ENCODE measurements at places on chromosomes 3 and 15.

- DNase-seq: no peak
These were observed 68.7 kb downstream of the CHRD start for GRCh38 chr3:184448321-184449160.

DNA sequence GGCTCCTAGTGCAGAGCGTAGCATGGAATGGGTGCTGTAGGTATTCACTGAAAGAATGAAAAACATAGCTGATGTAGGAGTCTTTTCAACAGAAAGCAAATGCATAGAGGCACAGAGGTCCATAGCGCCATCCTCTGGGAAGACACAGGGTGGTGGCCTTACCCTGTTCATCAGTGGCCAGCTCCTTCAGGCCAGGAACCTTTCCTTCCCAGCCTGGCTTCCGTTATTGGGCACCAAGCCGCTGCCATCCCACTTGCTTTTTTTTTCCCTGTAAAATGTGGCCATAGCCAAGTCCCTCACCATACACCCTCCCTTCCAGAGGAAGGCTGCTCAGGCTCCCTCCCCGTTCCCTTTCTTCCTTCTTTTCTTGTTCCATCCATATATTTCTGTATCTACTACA, 118.1 kb downstream of the ZNF621 start:
- no peak for DNase-seq

GRCh38 chr3:49593041-49593440, 38.8 kb downstream of the BSN start:
- DNase-seq: no peak

- no peak for DNase-seq
These were observed 63.7 kb downstream of the LRCH3 start for GRCh38 chr3:197854596-197855343.

DNA sequence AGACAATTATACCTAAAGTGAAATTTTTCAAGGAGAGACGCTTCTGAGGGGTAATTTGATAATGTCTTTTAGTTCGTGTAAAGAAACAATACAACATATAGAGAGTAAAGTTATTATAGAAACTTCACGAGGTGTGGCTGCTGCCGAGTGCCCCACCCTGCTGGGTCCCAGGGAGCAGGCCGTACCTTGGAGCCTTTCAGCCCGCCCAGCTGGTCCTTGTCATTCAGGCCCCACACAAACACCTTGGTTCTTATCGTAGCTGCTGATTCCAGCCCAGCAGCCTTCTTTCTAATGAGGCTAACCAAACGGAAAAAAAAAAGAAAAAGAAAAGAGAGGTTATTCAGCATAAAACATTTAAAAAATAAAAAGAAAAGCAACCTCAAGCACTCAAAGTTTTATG, 83.1 kb upstream of the OCA2 start:
- no peak for DNase-seq

DNA sequence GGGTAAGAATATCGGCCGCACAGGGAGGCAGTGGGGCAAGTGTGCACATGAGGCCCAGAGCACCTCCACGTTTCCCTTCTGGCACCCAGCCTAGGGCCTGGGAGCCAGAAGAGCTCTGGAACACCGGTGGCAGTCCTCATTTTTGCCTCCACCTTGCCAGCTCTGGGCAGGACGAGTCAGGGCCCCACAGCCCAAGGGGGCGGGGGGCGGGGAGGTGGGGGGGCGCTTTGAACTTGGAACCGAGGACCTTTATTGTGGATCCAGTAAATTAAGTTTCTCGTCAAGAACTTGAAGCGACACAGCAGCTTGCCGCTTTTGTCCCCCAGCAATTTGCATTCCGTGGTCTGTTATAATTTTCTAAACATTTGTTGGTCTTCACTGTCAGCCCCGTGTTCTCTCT, 66.8 kb downstream of the SLC6A11 start:
- DNase-seq: no peak

DNA sequence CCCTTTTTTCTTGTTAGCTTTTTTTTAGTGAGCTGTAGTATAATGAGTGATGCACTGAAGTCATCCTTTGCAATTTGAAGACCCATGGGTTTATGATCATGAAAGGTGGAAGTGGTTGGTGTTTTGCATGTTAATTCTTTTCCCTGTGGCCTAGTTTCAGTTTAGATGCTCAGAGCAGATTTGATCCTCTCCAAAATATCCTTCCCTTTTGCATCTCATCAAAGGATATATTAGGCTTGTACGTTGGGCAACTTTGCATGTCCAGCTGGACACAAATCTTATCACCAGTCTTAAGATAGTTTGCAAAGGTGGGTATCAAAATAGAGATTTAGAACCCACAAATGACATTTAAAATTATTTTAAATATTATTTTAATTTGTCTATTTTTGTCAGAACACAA, 72.7 kb downstream of the MYRIP start:
- DNase-seq: no peak

GRCh38 chr3:177561365-177561764, 364.1 kb upstream of the TBL1XR1 start:
- DNase-seq: no peak

DNA sequence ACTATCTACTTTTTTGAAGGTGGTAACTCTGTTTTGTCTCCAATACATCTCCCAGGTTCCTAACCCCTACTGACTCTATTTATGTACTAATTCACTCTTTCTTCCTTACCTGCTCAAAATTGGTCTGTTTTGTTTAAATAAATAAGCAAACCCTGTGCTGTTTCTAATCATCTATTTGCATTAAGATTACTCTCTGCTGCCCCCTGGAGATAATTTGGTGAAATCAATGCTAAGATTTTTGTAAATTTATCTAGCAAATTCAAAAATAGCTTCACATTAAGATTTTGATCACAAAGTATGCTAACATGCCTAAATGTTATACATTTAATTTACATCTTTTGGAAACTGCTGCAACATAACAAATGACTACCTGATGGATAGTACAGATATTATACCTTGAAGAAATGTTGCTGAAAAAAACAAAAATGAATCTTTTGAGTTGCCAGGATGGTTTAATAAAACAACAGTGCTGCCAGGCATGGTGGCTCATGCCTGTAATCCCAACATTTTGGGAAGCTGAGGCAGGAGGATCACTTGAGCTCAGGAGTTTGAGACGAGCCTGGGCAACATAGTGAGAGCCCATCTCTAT, 4.4 kb upstream of the CD200R1 start:
- no peak for DNase-seq

DNA sequence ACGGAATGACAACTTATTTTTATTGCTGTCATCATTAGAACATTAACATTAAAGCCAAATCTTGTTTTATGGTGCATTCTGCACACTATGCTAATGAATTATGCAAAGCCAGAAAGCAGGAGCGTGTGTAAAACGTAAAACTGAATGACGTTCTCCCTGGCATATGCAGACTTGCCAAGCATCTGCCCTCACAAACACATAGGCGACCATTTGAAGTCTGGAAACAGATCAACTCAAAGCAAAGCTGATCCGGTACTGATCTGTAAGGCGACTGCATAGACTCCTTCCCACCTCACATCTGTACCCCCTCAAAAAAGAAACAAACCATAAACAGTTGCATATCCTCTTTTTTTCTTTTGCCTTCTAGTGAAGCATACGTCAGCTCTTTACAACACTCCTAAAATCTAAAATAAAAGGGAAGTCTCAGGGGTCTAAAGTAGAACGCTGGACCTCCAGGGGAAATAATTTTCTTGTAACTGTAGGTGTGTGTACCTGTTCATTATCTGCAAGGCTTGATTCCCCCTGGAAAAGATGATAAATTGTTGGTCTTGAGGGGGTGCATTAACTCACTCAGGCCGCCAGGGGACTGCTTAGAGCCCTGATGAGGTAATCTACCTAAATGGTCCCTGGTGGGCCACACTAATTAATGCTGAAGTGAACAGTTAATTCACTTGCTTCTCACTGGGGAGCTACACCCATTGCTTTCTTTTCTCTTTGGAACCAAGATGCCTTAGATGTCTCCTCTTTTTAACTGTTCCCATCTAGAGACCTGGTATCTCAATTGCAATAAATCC, 231.4 kb downstream of the CDIN1 start:
- no peak for DNase-seq

DNA sequence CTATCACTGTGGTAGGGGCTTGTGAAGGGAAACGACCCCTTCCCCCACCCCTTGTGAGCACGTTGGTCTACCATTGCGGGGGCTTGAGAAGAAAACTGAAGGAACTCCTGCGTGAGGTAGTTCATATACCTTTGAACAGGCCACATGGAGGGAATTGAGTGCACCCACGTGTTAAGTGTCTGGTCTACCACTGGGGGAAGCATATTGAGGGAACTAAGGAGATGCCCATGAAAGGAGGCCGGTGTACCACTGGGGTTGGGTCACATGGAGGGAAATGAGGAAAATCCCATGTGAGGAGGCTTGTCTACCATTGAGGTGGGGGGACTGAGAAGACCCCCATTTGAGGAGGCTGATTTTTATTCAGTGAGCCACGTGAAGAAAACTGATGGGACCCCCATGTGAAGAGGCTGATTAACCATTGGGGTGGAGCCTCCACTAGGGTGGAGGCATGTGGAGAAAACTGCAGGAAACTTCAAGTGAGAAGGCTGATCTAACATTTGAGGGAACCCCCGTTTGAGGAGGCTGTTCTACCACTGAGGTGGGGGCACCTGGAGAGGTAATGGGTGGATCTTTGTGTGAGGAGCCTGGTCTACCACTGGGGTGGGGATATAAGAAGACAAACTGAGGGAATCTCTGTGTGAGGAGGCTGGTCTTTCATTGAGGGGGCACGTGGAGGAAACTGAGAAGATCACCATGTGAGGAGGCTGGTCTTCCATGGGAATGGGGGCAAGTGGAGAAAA, 163.2 kb downstream of the FBLN2 start:
- no peak for DNase-seq

DNA sequence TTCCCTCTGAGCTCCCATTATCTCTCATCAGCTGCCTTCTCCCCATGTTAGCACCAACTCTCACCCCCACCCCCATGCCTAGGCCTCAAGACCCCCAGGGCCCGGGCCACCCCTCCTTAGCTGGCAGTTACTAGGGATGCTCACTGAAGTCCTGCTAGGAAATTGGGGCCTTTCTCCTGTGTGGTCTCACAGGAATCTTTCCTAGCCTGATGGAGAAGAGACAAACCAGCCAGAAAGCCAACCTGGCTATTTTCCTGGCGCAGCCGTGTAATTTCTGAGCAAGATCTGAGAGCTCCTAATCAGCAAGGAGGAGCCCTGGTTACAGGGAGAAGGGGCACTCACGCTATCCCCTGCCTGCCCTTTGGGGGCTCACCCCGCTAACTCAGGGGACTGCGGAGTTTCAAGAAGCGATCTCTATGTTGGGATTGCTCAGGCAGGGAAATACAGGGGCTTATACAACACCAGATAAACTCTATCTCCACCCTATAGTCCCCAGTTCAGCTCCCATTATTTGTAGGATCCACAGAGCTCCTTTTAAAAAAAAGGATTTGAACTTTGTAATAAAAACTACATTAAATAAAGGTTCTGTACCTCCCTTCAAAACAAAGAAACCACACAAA, 25.2 kb downstream of the NR2F2 start:
- DNase-seq: no peak

GRCh38 chr3:160638184-160638583, 38.8 kb upstream of the ARL14 start:
- DNase-seq: no peak

DNA sequence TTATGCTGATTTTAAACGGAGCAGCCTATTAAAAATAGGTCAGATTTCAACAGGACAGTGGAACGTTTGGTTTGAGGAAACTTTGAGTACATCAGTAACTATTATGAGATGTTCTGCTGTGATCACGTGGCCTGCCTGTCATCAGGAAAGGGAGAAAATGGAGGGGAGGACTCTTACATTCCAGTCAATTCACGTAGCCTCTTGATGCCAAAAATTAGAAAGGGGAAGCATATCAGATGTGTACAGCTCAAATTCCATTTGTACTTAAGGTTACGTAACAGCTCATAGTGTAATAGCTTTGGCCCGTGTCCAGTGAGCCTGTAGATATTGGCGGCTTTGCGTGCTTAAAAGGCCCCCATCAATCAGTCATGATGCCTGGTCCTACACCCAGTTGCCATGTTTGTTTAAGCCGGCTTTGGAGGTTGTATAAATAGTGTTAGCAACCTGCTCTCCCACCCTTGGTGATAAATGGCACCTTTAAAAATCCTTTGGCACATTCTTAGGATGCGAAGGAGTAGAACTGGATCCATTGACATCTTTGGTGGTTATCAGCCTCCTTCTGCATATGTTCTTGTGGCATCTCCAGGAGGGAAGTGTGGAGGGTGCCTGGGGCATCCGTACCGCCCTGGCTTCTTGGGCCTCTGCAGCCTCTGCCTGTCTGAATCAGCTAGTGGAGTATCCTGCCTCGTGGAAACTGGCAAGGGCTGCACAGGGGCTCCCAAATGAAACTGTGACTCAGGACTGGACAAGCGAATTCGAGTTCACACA, 163.9 kb downstream of the THSD4 start:
- no peak for DNase-seq

GRCh38 chr3:189122110-189122509, 49.7 kb upstream of the TPRG1 start:
- DNase-seq: no peak

DNA sequence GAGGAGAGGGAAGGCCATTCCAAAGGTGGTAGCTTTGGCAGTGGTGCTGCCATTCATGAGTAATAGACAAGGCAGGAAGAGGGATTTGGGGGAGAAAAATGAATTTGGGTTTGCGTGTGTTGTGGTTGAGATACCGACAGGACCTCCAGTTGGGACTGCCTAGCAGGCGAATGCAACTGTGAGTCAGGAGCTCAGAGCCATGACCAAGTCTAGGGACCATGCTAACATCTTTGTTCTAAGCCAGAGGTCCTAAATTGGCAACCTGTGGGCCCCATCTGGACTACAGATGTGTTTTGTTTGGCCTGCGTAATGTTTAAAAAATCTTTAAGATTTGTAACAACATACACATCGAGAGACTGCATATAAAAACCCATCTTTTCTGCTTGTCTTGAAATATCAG, 61.6 kb downstream of the SAMMSON start:
- DNase-seq: no peak

DNA sequence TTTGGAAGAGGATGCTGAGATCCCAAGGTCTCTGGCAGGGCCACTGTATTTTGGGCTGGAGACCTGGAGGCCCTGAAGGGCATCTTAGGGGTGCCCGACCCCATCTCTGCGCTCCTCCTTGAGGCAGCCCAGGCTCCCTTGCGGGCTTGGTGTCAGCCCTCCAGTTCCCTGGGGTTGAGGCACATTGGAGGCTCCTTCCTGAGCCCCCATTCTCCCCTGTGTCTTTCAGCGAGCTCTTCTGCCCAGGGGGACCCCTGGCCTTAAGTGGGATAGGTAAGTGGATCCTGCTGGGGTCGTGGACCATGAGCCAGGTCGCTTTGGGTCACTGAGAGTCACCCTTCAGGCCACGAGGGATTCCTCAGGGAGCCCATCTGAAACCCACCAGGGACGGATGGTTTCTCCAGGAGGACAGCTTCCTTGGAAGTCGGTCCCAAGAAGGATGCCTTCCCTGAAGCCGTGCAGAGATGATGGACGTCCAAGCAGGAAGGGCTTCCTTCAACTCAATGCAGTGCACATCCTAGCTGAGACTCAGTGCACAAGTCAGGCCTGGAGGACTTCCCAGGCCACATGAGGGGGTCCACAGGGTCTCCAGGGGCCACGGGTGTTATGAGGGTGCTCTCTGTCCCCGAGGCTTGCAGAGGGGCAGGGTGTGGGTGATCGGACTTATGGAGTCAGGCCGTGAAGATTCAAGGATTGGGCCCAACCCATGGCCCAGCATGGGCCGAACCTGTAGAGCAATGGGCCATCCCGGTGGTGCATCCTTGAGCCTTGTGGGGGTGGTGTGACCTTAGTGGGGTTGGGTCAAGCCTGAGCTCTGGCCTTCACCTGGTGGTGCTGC, 224.3 kb downstream of the SNRPN start:
- DNase-seq: no peak

GRCh38 chr3:14614189-14614588, 37.4 kb upstream of the CCDC174 start:
- no peak for DNase-seq

Data from NCI-H524 treated with DMSO at 0.1 percent for 48 hours (cell line).